Stimulated activated CD4-positive, alpha-beta T cell treated with anti-CD3 and anti-CD28 coated beads, Interleukin-12 subunit alpha, Interleukin-12 subunit beta, amount 100 ng/mL, for 4 hours (primary cell): ENCODE measurements at places on chromosomes 2 and 18.

DNA sequence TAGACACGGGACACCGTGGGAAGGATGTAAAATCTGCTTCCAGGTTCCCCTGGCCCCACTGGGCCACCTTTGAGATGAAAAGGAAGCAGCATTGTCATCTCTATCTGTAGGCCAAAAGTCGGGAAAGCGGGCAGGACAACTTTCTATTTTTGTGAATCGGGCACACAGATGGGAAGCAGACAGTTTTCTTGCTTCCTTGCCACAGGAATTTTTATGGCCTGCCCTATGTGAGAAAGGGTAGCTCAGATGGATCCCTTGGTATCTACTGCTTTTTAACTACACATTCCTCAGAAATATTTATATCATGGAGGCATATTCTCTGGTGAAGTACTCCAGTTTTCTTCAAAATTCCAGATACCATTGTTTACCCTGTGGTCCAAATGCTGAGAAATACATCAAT lies 735.5 kb downstream of the CBLN2 start:
- no peak for DNase-seq

GRCh38 chr2:184004948-184005672 lies 593.2 kb upstream of the ZNF804A start:
- no peak for DNase-seq

- no peak for DNase-seq
Observed at GRCh38 chr2:69021727-69022126, 8.7 kb downstream of the ANTXR1 start.

- no peak for DNase-seq
Observed at GRCh38 chr2:100260712-100261620, 61.3 kb downstream of the LONRF2 start.

- no peak for DNase-seq
Observed at GRCh38 chr2:18980786-18981430, 377.5 kb downstream of the OSR1 start.
